Astrocyte of the cerebellum (primary cell): ENCODE measurements at places on chromosomes 2 and 18.

DNA sequence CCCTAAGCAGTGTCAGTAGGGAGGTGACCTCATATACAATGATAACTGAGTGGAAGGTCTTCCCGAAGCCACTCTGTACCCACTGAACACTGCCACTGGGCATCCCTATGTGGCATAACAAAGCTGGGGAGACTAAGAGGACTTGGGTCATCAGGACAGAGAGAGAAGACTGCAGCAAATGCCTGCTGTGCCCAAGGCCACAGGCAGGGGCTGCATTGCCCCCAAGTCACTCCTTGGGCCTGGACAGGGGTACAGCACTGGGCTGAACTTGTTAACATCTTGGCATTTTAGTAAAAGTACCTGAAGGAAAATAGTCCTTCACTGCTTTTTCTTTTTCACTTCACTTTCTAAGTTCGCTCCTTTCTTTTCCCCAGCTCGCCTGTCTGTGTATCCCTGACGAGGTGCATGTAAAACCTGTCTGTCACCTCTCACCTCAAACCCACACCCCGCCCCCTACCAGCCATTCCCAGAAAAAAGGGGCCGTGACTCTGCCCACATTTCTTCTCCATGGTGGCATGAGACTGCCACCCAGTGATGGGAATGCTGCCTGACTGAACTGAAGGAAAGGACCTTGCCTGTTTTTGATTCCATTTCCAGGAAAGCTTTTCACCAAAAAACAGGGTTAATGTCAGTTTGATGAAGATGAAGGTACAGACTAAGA is 62.9 kb downstream of the MTHFD2 start:
- no peak for DNase-seq

DNA sequence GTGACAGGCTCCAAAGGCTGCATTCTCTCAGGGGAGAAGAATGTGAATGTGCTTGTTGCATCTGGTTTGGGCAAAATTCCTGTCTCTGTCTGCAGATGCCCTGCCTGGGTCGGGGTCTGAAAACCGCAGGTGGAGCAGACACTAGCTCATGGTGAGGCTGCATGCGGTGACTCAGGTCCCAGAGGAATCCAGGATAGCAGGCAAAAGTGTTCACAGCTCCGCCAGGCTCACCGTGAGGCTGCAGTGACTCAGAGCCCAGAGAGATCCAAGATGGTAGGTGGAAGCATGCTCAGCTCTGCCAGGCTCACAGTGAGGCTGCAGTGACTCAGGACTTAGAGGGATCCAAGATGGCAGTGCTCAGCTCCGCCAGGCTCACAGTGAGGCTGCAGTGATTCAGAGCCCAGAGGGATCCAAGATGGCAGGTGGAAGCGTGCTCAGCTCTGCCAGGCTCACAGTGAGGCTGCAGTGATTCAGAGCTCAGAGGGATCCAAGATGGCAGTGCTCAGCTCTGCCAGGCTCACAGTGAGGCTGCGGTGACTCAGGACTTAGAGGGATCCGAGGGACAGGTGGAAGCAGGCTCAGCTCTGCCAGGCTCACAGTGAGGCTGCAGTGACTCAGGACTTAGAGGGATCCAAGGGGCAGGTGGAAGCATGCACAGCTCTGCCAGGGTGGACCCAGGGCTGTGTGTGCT is 200.5 kb downstream of the ACKR3 start:
- peak; percentile 93 for DNase-seq

DNA sequence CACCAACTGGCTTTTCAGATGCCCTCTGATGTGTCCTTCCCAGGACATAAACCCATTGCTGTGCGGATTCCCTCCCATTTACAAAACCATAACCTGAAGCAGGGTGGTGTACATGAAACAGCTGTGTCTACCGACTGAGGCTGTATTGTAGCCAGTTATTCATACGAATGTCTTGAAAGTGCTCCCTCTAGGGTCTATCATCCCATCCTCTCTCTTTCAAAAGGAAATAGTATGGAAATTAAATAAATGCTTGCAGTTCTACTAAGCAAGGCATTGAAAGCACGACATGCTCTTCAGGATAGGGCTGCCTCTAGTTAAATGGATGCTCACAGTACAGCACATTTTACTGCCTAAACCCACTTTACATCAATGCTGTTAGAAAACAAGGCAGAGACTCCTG is 112.2 kb upstream of the PXDN start:
- no peak for DNase-seq

- no peak for DNase-seq
Observed at GRCh38 chr18:61196750-61197149, 136.5 kb upstream of the CDH20 start.

DNA sequence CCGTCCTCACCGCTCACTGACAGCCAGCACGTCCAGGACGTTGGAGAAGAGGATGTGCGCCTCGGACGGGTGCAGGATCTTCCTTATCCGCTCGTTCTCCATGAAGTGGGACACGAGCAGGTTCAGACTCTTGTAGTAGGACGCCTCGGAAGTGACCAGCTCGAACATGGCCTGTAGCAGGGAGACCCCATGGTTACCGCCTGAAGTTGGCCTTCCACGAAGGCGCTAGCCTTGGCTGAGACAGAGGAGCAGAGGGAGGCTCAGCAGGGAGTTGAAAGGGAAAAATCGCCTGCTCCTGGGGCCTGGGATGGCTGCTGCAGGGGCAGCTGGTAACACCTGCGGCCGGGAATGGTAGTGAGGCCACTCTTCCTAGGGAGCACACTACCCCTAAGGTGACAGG is 24.7 kb downstream of the SNORC start:
- no peak for DNase-seq

DNA sequence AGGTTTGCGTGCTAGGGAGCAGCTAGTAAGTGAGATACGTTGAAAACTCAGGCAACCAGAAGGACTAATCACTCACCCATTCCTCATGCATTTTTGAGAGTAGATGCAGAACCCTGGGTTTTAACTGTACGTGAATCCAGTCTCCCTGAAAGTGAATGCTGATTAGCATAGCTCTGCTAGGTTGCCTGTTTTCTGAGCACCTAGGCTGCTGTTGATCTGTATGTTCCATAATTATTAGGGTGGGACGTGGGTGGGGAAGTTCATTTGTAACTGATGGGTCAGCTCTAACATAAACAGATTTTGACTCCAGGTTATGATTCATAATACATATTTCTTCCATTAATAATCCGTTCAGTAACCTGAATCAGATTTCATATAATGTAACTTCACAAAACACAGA is 379.0 kb upstream of the FANCL start:
- no peak for DNase-seq

DNA sequence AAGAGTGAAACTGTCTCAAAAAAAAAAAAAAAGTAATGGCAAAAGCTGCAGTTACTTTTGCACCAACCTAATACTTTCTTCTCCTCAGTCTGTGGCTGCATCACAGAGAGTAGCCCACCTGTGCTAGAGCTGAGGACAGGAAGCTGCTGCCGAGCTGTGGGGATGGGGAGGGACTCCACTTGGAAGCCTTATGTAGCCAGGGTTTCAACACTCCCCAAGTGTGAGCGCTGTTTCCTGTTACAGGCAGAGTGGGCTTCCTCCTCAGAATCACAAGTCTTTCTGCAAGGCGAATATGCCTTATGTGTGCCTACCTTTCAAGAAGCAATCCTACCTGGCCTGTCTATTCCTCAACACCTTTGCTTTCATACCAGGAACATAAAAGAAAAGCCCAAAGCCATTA is 36.3 kb upstream of the CYP27C1 start:
- DNase-seq = no peak

DNA sequence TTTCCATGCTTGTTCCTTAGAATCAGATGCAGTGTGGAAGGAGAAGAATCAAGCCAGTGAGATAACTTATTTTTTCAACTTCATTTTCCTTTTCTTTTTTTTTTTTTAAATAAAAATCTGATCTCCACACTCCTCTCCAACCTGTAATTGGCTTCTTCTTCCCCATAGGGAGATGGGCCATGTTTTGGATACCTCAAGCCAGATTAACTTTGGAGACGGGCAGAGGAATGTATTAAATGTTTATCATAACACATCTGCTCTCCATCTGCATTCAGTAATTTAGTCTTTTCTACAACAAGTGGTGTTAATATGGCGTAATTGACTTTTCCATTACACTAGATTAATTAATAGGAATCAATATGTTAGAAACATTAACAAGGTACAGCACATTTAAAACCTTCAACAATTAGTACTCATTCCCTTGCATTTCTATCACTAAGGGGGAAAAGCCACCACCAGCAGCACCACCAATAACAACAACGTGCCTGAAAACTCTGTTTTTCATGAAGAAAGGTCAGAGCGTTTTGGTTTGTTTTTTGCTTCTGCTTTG is 244.1 kb downstream of the MYCN start:
- no peak for DNase-seq

DNA sequence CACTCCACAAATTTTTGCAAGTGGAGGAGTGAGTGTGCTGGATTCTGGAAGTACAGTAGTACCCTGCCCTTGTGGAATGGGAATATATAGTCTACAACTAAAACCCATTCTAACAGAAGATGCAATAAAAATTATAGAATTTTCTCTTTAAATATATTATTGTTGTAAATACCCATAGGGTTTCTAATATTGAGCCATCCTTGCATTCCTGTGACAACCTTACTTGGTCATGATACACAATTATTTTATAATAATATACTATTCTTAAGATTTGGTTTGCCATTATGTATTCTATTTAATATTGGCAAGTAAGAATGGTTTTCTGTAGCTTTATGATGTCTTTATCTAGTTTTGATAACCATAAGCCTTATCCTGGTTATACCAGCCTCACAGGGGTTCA is 52.2 kb downstream of the EML6 start:
- no peak for DNase-seq

- DNase-seq = no peak
Observed at GRCh38 chr2:241777170-241777685, 606 bp downstream of the GAL3ST2 start.

DNA sequence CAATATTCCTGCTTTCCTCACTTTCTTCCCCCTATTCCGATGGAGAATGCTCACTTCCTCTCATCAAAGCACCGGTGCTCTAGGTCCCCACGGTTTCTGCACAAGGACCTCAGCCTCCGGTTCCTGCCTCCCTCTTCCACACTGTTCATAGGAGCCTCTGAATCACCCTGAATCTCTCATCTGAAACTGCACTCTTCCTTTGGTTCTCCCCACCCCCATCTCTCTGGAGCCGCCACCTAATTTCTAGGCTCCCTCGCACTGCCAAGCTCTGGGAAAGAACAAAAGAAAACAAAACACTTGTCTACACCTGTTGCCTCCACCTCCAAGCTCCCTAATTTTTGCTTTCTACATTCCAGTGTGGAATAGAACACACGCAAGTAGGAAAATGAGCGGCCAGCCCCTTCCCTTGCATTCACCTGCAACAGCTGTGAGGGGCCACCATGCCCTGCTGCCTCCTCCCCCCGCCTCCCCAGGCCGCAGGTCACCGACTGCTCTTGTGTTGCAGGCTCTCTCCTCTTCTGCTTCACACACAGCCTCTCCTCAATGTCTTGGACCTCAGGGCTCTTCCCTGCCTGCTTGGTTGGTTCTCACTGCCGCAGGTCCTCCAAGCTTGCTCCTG is 9.6 kb downstream of the FBXO15 start:
- no peak for DNase-seq

GRCh38 chr18:39313992-39314391 is 1748.4 kb upstream of the CELF4 start:
- DNase-seq = no peak

- no peak for DNase-seq
Observed at GRCh38 chr2:143229952-143230351, 100.7 kb downstream of the ARHGAP15 start.

DNA sequence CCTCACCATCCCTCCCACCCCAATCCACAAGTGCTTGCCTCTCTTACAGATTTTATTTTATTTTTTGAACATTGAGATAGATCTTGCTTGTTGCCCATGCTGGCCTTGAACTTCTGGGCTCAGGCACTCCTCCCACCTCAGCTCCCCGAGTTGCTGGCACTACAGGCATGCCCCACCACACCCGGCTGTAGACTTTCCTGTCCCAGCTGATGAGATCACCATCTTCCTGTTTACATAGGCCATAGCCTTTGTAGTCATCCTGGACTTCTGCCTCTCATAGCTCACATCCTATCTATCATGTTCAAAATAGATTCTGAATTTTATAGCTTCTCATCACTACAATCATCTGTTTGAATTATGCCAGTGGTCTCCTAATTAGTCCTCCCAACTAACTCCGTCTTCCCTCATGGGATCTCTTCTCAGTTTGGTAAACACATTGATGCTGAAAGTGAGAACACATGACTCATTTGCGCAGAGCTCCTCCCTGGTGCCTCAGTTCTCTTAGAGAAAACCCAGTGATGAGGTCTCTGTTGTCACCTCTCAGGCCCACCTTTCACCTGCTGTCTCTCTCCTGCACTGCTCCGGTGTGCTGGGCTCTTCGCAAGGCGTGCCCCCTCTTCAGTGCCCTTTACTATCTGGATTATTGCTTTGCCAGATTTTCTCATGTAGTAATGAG is 243.0 kb downstream of the ZNF407 start:
- no peak for DNase-seq

DNA sequence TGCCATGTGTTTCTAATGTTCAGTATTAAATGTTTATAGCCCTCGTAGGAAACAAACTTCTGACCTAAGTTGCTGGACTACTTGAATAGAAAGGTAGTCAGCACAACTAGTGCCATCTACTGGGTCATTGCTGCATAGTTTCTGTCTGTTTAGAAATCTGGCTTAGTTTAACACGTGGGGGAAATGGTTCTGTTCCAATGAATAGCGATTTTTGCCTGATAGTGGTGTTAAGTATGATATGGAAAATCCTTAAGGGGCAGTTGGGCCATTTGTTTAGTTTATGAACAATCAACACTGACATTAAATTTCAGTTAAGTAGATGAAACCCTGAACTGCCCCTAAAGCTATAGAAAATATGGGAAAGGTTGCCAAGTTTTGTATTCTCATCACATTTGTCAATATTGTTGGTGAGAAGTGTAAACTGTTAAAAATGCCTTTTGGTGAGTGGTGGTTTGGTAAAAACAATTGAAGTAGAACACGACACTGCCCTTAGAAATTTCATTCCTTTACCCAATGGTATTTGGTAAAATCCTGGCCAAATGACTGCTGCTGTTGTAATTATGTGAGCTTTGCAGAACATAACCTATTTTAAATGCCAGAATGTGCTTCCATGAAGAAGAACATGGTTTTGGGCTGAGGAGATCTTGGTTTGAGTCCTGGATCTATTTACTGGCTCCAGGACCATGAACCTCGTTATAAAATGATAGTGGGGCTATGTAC is 13.2 kb downstream of the NABP1 start:
- peak; percentile 85 for DNase-seq

DNA sequence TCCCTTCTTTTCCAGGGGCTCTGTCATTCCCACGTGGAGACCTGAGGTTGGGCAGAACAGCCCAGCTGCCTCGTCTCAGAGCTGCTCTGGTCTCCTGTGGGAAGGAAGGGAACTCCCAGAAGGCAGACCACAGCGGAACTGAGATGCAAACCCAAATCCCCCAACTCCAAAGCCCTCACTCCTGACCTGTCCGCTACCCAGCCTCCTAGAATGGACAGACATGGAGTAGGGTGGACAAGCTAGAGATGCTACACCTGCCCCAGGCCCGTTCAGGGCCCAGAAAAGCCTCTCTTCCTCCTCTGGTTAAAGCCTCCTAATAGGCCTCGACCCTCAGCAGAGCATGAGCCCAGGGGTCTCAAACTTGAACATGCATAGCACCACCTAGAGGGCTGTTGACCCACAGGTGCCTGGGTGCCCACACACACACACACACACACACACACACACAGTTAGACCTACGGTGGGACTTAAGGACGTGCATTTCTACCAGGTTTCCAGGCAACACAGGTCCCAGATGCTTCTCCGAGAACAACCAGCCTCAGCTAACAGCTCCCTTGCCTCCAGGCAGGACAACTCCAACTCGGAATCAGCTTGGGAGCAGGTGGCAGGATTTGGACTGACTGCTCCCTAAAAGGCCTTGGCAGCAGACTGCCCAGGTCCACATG is 93.5 kb downstream of the TNS1 start:
- no peak for DNase-seq
